ENCODE measurements at places on chromosomes 2 and 18. TPM values are rescaled to one million over a fixed set of nuclear protein-coding genes. Genes with fewer than 3 reads are reported as not detected.
A peak's percentile ranks its signal among the peaks of the same experiment; 100 is the strongest.

The RIT2 gene
- polyA plus RNA-seq: not detected

The EPAS1 gene
- 0.08 TPM for polyA plus RNA-seq

The SERPINB11 gene
- polyA plus RNA-seq: not detected

The SERPINB3 gene
- not detected for polyA plus RNA-seq

The GREB1 gene
- not detected for polyA plus RNA-seq

The ZDBF2 gene
- polyA plus RNA-seq: 1.3 TPM

DNA sequence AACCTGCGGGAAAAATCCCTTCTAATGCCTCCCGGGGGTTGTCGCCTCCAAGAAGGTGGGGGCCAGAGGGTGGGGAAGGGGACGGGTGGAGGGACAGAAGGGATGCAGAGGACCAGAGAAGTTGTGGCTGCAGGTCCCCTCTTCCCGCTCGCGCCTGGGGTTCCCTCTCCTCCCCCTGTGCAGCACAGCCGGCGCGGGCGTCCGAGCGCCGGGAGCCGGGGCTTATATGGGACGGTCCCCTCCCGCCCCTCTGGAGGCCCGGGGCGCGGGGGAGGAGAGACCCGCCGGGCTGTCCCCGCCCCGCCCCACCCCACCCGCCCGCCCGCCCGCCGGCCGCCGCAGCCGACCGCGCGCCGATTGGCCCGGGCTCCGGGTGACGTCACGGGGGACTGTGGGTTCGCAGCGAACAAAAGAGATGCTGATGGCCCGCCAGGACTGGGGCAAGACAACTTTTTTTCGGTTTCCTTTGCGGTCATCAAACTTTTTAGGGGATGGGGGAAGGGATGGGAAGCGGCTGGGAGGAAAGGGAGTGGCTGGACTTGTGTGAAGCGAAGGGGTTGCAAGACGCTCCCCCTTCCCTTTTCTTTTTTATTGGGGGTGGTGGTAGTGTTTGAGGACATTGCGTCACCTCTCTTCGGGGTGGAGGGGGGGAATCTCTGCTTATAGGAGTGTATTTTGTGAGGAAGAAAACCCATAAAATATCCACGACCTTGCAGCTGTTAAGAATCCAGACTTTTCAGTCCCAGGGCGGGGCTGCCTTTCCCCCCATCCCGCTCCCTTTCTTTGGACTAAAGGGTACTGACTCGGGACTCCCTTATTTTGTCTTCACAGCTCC, at the start of gene FN1:
TSS of gene FN1 (minus strand) at position 199 of the 835 bp plus-strand sequence. CDS start 266 bp downstream, outside the sequence.
- peak; percentile 56 for DNase-seq

- DNase-seq: no peak
Measured at GRCh38 chr2:138689705-138690104, 90.5 kb downstream of the NXPH2 start.

DNA sequence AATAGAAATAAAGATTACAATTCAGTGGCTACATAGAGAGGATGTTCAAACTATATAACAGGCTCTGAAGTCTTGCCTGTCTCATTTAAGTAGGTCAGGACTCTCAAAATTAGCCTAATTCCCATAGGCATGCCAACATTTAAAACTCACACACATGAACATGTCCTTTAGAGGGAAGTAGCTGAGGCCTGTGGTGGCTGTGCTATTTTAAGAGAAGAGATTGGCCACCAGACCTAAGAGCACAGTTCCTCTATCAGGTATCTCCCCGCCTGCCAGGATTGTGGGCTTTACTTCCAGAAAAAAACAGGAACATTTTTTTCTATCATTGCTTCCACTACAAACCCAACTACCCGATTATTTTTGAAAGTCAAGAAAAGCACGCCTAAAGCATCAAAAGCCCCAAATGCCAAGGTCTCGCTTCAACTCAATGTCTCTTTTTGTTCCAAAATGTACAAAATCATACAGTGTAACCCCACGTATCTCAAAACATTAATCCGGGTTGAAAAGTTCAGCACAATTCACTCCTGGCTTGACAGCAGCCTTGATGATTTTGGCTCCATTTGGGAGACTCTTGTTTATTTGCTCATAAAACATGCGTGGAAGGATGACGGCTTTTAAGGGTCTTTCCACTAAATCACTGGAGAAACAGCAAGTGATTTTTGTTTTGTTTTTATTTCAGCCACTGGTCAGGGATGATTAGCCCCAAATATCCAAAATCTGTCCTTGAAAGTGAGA, 15.3 kb downstream of the FHL2 start:
- DNase-seq: no peak

GRCh38 chr2:12606472-12607000, 110.2 kb upstream of the TRIB2 start:
- DNase-seq: no peak

DNA sequence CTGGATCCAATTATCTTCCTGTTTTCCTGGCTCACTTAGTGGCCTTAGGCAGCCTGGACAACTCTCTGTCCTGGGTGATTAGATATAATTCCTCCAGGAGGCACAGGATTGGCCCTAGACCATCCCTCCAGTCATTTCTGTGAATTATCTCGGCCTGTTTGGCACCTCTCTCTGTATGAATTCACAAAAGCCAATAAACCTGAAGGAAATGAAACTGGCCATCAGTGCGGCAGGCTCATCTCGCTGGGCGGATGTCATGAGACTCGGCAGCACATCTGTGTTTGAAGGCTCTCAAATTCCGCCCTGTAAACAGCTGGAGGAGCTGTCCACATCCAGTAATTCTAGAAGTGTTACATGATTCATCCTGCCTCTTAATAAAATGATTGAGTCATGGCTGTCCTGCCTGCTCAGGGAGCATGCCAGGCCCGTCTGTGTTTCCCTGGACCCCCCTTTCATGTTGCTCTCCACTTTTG, 38.6 kb downstream of the ACOXL start:
- no peak for DNase-seq

DNA sequence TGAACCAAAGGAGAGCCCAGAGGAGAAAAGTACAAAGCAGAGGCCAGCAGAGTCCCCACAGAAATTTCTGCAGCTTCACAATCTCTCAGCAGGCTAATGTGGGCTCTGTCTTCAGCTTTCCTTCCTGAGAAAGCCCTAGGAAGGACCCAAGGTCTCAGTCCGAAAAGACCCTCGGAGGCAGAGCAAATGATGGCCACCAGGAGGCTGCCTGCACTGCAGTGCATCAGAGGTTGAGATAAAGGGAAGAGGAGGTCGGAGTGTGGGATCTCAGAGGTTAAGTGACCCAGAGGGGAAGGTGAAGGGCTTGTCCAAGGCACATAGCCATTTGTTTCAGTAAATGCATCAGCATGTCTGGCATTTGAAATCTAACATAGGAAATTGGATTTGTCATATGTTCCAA, 299.1 kb upstream of the SLC14A2 start:
- DNase-seq: no peak

DNA sequence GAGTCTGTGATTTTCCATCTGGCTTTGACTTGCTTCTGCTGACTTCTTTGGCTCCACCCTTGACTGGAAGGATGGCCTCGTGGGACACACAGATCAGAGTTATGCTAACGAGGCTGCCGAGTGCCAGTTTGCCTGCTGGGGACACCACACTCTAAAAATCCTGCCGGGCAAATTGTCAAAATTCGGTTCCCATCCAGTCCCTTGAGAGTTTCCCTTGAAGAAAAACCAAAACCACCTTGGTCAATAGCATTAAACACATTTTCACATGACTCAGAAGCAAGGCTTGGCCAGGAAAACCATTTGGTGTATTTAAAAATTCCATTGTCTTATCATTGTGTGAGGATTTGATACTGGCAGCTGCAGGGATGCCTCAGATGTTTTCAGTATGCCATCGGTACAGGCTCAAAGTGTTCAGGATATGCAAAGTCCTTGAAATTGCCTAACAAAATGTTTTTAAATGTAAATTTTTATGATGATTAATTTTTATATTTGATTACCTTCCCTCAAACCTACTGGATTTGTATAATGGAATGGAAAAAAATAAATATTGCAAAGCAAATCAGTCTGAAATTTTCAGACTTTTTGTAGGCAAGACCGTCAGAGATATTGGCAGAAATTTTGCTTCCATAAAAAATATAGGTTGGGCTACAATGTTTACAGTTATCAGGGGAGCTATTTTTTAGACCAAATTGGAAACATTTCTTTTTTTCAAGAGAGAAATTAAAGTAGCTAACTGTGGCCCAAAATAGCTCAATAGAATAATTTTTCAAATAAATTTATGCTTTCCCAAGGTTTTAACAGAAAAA, 41.6 kb downstream of the KCNE4 start:
- no peak for DNase-seq
